ENCODE measurements at places on chromosomes 16 and 17.

GRCh38 chr16:13315642-13316427, 414.4 kb downstream of the SHISA9 start:
- no peak for DNase-seq

DNA sequence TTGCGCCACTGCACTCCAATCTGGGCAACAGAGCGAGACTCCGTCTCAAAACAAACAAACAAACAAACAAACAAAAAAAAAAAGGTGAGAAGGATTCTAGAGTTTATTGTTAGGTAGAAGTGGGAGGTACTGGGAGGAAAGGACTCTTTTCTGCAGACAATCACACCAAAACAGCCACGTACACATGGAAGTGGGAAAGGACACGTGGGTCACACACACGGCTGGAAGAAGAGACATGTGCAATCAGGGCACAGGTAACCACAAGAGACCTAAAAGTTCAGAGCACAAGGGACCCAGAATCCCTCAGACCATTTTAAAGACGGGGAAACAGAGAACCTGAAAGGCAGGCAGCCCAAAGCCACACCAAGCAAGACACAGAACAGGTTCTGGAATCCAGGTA, 20.5 kb downstream of the XYLT1 start:
- DNase-seq, result no peak

DNA sequence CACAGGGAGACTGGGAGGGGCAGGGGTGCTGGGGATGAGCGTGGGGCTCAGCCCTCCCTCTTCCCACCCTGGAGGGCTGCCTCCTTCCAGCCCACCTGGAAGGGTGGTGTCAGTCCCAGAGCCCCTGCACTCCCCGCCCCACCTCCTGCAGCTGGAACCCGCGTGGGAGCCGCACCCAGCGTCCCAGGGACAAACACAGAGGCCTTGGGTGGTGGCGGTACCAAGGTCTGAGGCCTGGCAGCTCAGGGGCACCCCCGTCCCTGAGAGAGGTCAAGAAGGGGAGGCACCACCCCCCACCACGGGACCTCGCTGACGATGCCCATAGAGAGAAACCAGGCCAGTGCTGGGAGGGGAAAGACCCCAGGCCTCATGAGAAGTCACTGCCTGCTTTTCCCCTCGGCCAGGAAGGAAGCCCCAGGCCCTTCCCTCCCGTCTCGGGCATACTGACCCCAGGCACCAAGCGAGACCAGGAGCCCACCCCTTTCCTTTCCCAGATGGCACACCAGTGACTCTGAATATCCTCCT, 4.1 kb downstream of the HS3ST6 start:
- DNase-seq, result no peak

- no peak for DNase-seq
Observed at GRCh38 chr17:18246880-18247612, 11.5 kb downstream of the FLII start.

- DNase-seq, result no peak
Observed at GRCh38 chr17:69466905-69467667, 52.6 kb downstream of the MAP2K6 start.

DNA sequence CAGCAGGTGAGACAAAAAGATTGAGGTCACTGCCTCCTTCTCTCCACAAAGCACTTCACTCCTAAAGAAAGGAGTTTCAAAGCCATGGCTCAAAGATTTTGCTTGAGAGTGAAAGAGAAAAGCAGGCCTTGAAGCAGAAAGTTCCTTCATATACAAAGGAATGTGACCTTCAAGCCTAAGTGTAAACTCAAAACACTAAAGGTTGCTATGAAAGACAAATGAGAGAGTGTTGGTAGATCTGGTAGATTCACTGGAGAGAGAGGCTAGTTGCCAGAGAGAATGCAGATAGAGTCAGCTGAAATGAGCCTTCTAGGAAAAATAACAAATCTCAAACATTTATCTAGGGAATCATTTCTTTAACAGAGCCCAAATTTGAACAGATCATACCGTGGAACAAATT, 305.2 kb downstream of the CDH8 start:
- no peak for DNase-seq

DNA sequence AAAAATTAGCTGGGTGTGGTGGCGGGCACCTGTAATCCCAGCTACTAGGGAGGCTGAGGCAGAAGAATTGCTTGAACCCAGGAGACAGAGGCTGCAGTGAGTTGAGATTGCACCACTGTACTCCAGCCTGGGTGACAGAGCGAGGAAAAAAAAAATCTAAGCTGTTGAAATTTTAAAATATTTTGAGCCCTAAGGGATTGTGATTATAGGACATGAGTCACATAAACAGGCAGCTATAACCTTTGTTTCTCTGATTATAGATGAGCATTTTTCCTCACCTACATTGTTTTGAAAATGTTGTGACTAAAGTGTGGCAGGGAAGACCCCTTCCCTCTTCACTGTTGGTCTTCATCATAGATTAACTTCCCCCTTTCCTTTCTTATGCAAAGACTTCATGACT, 135.5 kb downstream of the MGAT5B start:
- no peak for DNase-seq

- no peak for DNase-seq
Observed at GRCh38 chr17:55284001-55284884, 19.5 kb downstream of the HLF start.

- no peak for DNase-seq
Observed at GRCh38 chr16:55292491-55292890, 31.5 kb upstream of the IRX6 start.

DNA sequence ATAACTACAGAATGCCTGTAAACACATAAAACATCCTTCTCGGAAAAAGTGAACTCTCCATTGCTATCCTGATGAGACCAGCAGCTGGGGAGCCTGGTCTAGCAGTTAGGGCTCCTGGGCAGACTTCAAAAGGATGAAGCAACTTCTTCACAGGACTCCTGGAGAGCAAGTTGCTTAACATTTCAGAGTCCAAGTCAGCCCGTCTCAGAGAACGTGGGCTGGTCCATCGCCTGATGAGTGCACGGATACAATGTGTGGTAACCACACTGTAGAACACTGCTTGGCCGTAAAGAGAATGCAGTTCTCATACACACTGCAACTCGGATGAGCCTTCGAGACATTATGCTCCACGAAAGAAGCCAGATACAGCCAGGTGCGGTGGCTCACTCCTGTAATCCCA, 52.7 kb downstream of the TMEM235 start:
- DNase-seq, result no peak

GRCh38 chr16:15913046-15913698, 24.8 kb upstream of the CEP20 start:
- no peak for DNase-seq

DNA sequence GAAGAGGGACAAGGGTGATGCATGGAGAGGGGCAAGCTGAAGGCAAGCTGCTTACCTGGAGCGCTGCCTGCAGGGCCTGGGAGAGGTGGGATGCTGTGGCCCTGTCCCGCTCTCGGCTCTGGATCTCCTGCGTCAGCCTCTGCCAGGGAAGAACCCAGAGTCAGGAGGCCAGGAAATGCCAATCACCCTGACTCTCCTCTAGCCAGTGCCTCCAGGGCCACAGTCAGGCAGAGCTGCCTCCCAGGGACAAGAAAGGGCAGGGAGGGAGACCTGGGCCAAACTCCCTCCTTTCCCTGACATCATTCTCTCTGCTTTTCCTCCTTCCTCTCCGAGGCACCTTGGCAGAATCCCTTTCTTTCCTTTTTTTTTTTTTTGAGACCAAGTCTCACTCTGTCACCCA, 11.3 kb downstream of the CDK3 start:
- no peak for DNase-seq

Data from midbrain (tissue), 1 donor.